ENCODE measurements at places on chromosomes 4 and X.

DNA sequence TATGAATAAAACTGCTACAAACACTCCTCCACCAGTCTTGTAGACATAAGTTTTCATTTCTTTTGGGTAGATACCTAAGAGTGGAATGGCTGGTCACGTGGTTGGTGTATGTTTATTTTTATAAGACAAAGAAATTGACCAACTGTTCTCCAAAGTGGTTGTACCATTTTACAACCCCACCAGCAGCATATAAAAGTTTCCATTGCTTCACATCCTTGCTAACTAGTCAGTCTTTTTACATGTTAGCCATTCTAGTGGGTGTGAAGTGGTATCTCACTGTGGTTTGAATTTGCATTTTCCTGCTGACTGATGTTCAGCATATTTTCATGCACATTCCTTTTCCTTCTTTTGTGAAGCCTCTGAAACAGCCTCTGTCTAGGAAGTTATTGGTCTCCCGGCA is 76.2 kb upstream of the ADGRG2 start:
- no peak for DNase-seq

GRCh38 chr4:111323916-111324315 is 701.0 kb upstream of the PITX2 start:
- no peak for DNase-seq

DNA sequence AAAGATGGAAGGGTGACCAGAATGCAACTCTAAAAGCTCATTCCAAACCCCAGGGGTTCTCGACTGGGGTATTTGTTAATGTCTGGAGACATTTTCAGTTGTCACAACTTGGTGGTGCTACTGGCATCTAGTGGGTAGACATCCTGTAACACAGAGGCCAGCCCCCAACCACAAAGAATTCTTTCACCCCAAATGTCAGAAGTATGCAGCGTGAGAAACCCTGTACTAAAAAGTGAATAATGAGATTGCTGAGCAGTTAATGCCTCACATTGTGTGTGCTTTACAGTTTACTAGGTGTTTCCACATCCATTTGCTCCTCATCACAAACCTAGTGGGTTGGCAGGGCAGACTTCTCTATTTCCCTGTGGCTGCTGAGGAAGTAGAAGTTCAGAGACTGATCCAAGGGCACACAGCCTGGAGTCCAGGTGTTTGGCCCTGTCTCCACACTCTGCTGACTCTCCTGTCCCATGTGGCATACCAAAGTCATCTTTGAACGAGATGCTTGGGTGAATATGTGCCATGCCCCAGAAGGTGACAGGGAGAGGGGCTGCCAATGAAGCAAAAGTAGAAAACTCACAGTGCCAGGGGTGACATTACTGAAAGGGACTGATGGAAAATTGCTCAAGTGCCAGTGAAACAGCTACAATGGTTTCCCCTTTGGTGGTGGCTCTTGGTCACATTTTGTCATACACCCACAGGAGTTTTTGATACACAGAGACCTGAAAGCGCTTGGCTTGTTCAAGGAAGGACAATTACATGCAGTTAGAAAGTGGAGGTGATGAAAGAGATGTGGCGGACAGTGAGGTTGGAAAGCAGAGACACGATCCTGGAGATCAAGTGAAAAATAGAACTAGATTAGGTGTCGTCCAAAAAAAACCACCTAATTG is 10.1 kb upstream of the TMEM154 start:
- DNase-seq: no peak

DNA sequence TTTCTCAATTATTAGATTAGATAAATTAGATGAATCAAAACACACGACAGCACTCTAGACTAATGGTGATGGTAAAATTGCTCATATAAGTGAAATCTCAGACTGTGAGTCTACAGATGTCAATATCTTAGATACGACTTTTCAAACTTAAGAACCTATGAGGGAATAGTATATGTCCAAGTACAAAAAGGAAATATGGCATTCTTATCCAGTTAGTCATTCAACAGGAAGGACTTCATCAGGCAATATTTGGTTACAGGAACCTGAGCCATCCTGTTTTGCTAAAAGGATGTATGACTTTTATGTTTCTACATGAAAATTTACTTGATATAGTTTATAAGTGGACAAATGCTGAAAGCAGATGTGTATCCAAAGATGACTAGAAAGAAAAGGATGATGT is 107.0 kb downstream of the CT47B1 start:
- DNase-seq: no peak

GRCh38 chr4:69503558-69503957 is 7.9 kb upstream of the UGT2B4 start:
- DNase-seq: no peak

- no peak for DNase-seq
Observed at GRCh38 chr4:21090094-21090666, 389.9 kb downstream of the PACRGL start.

DNA sequence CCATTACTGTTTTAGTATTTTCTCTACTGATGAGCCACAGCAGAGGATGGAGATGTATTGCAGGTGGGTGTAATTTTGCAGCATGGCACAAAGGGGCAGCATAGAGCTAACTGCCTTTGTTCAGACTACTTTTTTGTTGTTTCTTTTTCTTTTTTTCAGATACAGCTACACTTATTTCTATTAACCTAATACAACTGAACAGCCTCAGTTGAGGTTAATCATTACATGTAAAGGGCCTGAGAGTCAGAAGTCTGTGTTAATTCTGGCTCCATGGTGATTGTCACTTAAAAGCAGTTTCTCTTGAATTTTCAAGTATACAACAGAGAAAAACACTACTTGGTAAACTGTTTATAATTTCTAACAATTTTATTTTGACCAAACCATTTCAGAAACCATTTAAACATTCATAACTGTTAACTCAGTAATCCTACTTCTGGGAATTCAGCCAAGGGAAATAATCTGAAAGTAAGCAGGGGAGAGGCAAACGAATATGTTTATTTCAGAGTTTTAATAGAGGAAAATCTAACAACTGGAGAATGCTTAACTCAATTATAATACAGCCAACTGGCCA is 13.9 kb upstream of the PPEF2 start:
- peak; percentile 26 for DNase-seq

GRCh38 chr4:7195546-7196287 is 3.4 kb downstream of the SORCS2 start:
- no peak for DNase-seq

DNA sequence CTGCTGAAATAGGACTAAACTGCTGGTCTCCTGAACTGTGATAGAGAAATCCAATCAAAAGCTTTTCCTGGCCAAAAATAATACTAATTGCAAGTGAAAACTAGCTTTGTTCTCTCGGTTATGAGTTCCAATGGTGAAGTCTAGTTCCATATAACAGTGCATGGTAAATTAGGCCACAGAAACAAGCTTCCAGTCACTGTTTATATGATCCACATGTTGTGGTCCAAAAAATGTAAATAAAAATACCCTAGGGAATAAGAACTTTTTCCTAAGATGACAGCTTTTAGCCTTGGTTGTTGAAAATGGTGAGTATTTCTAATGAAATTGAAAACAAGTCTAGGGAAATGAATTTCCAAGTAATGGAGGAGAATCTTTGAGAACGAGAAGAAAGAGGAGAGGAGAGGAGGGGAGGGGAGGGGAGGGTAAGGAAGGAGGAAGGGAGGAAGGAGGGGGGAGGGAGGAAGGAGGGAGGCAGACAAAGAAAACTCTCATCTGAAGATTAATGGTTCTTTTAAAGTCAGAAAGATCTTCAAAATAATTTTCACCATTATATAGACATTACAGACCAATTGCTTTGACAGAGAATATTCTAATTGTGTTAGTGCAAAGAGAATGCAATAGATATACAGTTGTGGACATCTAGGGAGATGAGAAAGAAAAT is 26.1 kb downstream of the PALLD start:
- DNase-seq: no peak

GRCh38 chr4:88382621-88383020 is 4.0 kb downstream of the HERC6 start:
- no peak for DNase-seq

DNA sequence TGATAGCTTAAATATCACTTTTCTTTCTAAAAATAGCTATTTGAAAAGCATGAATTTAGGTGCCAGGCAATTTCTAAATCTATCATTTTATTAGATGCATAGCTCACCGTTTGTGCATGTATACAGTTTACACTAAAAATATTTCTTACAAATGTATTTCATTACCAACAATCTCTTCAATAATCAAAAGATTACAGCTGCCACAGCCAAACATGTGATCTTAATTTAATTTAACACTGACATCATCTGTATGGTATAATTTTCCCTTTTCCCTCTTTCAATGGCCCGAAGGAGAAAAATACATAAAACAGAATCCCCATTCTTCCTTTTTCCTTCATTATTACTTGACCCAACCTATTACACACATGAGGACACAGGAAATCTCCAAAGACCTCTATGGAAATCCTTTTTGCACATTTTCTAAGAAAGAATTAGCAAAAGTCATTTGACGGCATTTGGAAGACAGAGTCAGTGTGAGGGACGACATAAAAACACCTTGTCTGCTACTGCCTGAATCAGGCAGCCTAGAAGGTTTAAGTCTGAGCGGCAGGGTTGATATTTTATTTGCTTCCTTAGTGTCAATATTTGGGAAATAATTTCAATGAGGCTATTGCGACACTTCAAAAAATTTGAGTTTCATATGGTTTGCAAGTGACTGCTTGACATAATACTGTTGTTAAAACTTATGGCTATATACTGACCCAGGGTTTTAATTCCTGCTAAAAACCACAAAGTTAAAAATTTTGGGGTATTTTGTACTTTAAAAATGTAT is 111.2 kb downstream of the TTC29 start:
- no peak for DNase-seq

DNA sequence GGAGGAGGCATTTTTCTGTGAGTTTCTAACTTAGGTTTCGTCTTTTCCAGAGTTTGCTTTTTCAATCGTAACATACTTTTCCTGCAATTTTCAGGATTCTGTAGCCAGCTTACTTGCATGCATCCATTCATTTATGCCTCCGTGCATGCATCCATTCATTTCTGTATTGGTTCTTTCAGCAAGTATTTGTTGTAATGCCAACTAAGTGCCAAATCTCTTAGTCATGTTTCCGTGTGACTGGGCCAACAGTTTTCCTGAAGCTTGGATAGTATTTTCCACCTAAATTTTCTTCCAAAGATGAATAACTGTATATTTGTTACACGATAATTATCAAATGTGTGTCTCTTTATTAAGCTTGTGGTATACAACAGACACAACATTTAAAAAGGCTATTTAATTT is 41.5 kb downstream of the CBLL2 start:
- DNase-seq: no peak

GRCh38 chr4:66921433-66921832 is 623.9 kb downstream of the CENPC start:
- DNase-seq: no peak

- DNase-seq: no peak
Observed at GRCh38 chr4:112594993-112595392, 41.7 kb downstream of the ZGRF1 start.

- no peak for DNase-seq
Observed at GRCh38 chr4:130648570-130648969, 1552.6 kb downstream of the C4orf33 start.

- no peak for DNase-seq
Observed at GRCh38 chr4:147674496-147674895, 9.5 kb downstream of the PRMT9 start.
